ENCODE measurements at places on chromosomes 5 and 9.
A peak's percentile ranks its signal among the peaks of the same experiment; 100 is the strongest.

GRCh38 chr5:150175536-150175935, 9.0 kb downstream of the CDX1 start:
- no peak for DNase-seq

DNA sequence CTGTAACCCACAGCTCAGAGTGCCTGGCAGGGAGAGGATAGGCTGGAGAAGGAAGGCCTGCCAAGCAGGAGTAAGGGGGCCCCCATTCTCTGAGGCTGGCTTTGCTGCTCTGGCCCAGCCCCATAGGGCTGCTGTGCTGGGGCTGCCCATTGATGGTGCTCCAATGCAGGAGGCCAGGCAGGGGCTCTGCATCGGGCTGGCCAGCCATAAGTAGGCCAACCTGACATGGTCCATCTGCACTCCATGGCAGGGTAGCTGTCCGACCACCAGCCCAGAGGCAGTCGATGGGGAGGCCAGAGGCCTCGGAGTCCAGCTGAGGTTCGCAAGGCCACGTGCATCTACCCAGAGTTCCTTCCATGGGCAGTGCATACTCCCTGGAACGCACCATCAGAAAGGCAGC, 75.0 kb upstream of the PITX1 start:
- no peak for DNase-seq

- DNase-seq: no peak
These were observed 127.4 kb downstream of the PSAT1 start for GRCh38 chr9:78424299-78424698.

GRCh38 chr5:40797273-40798011, 732 bp downstream of the PRKAA1 start:
- DNase-seq: peak; percentile 71

DNA sequence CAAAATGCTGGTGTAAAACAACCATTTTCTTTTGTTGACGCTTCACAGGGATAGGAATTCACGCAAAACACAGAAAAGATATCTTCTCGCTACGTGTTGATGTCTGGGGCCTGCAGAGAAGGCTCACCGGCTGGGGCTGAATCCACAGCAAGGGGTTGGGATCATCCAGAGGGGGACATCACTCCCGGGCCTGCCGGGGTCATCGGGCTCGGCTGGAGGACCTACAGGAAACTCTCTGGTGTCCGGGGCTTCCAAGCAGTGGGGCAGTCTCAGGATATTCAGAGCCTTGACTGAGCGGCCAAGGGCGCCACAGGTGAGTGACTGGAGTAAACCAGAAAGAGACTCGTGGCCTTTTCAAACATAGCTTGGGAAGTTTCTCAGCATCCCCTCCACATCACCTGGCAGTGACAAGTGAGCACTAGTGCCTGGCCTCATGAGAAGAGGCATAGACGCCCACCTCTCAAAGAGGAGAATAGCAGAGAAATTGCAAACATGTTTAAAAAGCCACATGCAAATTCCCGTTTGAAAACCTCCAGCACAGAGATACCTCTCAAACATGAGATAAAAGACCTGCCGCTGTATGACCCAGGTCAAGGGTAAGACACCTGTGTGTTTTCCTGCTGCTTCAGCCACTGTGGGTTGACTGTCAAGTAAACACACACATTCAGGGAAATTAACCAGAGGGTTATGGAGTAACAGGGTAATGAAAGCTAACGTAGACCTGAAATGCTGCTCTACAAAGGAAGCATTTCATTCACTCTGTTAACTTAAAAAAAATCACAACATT, 50.8 kb upstream of the SIMC1 start:
- no peak for DNase-seq

DNA sequence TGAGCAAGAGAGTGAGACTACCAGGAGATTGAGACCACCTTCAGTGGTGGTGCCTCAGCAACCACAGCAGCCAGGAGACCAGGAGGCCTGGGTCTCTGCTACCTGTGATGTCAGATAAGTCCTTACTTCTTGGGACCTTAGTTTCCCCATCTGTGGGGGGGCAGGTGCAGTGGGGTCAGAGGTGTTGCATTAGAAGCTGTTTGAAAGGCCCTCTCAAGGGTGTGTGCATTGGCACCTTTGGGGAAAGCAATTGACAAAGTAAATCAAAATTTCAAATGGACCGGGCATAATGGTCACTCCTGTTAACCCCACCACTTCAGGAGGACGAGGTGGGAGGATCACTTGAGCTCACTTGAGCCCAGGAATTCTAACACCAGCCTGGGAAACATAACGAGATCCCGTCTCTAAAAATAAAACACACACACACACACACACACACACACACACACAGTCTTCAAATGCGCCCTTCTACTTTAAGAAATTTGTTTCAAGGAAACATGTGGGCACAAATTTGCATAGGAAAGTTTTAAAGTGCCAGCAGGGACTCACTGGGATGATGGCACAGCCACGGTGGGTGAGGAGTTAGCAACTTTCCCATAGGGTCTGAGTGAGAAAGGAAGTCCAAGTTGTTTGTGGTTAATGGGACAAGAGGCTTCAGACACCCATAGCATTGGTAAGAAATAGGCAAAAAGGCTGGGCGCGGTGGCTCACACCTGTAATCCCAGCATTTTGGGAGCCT, 1.3 kb upstream of the AK1 start:
- DNase-seq: no peak

- peak; percentile 88 for DNase-seq
These were observed 2.1 kb upstream of the NFIB start for GRCh38 chr9:14315875-14316601.

GRCh38 chr9:121609822-121610637, 41.4 kb upstream of the DAB2IP start:
- DNase-seq: no peak

DNA sequence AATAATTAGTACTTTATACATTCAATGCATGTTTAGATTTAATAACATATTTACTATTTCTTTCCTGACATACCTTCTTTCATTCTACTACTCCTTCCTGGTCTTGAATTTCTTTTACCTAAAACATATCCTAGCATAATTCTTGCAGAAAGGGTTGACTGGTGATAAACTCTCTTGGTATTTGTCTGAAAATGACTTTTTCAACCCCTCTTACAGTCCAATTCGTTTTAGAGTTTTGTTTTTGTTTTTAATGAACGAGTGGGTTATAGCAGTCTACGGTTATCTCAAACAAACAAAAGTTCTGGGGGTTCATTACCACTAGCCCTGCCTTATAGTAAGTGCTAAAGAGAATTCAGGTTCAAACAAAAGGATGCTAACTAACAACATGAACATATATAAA, 69.6 kb upstream of the ALDH1B1 start:
- DNase-seq: no peak

GRCh38 chr5:96565582-96566265, 96.5 kb upstream of the CAST start:
- no peak for DNase-seq

DNA sequence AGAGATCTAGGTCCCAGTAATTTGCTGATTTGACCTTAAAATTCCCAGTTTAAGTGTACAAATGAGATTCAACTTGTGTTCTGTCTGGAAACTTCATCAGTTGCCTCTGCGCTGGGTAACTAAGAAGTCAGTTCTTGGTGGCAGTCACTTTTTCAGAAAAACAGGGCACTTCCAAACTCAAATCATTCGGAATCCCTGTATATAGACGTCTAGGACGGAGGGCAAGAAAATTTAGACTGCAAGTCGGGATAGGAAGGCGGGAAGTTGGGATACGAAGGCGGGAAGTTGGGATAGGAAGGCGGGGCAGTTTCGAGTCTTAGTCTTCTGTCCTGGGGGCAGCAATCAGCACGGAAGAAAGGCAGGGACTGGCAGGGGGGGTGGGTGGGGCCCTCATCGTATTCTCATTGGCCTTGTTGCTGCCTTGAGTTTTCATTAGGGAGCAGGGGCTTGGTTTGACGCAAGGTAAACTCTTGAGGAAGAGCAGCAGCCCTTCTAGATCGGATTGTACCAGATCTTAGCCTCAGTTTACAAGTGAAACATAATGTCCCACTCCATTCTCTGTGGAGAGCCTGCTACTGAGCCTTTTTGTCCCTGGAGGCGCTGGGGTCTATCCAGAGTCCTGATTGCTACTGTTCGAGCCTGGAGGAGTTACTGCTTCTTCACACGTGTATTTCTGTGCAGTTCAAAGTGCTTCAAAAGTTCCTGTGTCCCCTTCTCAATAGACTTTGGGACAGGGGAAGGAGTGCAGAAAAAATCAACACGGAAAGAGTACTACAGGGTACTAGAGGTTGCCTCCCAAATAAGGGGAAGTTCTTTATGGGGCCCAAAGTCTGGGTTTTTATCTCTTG, 2.7 kb upstream of the PURA start:
- DNase-seq: no peak

- no peak for DNase-seq
These were observed 84.3 kb downstream of the NNT start for GRCh38 chr5:43687275-43687674.

DNA sequence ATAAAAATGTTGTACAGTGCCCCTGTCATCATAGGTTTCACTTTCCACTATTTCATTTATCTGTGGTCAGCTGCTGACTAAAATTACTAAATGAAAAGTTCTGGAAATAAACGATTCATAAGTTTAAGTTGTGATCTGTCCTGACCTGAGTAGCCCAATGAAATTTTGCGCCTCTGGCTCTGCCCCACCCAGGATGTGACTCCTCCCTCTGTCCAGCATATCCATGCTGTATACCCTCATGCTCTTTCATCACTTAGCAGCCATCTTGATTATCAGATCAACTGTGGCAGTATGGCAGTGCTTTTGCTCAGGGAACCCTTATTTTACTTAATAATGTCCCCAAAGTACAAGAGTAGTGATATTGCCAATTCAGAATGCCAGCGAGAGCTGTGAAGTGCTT, 97.3 kb downstream of the STARD4 start:
- no peak for DNase-seq
